ENCODE measurements at places on chromosomes 11 and 22.

DNA sequence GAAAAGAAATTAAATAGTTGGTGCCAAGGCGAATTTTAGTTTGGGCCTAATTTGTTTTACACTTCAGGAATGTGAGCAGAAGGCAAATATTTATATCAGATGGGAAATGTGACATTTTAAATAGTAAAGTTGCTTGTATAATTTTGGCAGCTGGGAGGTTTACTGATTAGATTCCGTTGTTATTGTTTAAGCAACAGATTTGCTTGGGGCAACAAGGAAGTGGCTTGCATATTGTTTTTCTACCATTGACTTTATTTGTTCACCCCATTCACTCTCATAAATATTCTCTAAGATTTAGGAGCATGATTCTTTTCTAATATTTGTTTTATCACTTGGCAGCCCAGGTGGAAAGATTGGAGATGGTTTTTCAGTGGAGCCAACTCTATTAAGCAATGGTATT is 40.5 kb upstream of the RAG2 start:
- H3K4me3 ChIP-seq, result no peak overlapping the region
- H3K27ac ChIP-seq, result no peak overlapping the region
- no peaks in the 10 kb centered on the region for H3K36me3 ChIP-seq
- H3K27me3 ChIP-seq, result peaks cover 2% of the 10 kb centered on the region

DNA sequence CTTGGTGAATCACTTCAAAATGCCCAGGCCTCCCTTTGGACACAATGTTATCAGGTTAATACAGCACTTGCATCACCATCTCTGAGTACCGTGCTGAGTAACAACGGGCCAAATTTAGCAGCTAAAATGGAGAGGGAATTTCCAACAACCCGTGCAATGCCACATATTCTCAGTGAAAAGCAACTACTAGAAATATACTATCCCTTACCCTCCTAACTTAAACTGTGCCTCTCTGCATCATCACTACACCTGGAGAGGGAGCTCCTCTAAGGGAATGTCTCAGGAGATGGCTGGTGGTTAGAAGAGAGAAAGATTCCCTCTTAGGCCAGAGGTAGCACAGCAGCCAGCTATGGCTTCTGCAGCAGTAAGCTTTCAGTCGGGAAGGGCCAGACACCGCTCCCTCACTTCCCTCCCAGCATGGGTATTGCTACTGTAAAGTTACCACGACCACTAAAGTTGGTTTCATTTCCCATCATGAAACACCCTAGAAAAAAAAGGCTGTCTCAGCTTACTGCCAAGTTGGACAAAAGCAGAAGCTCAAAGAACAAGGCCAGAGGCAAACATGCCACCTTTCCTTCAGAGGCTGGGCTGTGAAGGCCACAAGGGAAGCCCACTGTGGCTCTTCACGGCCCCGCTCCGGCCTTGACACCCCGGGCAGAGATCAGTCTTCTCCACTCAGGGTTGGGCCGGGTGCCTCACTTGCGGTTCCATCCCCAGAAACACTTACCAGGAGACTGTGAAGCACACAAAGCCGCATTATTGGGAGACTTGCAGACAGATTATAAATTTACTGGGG is 3.9 kb downstream of the MAML2 start:
- H3K4me1 ChIP-seq, result peaks cover 69% of the 10 kb centered on the region
- H3K27ac ChIP-seq, result peak overlapping the region; percentile 93
- peaks cover 25% of the 10 kb centered on the region for H3K36me3 ChIP-seq
- peak overlapping the region; percentile 95 for H3K4me3 ChIP-seq
- peak; percentile 86 for DNase-seq
- H3K27me3 ChIP-seq, result no peaks in the 10 kb centered on the region

DNA sequence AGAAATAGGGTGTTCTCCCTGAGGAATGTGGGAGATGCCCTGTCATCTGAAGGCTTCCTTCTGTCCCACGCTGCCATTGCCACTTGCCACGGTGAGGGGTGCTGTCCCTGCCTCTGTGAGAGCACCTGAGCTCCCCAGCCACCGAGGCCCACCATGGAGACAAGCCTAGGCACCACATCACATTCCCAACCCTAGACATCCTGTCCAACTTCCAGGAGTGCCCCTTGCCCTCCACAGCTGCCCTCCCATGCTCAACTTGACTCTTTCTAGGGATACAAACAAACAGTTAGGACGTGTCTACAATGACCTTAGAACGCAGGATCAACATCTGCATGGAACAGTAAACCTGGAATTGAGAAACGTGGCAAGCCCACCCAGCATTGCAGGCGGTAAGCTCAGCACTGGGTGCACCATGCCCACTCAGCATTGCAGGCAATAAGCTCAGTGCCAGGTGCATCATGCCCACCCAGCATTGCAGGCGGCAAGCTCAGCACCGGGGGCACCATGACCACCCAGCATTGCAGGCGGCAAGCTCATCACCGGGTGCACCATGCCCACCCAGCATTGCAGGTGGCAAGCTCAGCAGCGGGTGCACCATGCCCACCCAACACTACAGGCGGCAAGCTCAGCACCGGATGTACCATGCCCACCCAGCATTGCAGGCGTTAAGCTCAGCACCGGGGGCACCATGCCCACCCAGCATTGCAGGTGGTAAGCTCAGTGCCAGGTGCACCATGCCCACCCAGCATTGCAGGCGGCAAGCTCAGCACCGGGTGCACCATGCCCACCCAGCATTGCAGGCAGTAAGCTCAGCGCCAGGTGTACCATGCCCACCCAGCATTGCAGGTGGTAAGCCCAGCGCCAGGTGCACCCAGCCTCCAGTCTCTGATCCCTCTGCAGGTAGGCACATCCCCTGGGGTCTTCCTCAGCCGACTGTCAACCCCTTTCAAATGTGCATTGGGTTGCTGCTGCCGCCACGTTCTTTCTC is 1463.9 kb downstream of the TBC1D22A start:
- no peak for DNase-seq
- no peak overlapping the region for H3K4me3 ChIP-seq
- H3K4me1 ChIP-seq, result no peaks in the 10 kb centered on the region
- no peaks in the 10 kb centered on the region for H3K27me3 ChIP-seq

DNA sequence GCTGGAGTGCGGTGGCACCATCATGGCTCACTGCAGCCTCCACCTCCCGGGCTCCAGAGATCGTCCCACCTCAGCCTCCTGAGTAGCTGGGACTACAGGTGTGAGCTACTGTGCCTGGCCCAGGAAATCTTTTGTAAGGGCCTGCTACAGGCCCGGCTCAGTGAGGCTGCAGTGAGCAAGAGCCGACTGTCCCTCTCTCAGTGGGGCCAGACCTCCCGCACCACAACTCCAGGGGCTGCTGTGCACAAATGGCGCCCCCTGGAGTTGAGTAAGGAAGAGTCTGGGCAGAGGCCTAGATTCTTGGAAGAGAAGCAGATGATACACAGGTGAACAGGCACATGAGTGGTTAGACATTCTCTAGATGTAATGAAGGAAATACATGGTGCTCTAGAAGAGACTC is 7.0 kb downstream of the SERHL2 start:
- H3K4me1 ChIP-seq, result peaks cover 3% of the 10 kb centered on the region
- no peak overlapping the region for H3K27ac ChIP-seq
- DNase-seq, result peak; percentile 69
- no peaks in the 10 kb centered on the region for H3K36me3 ChIP-seq

- H3K36me3 ChIP-seq, result no peaks in the 10 kb centered on the region
- no peak overlapping the region for H3K27ac ChIP-seq
- H3K4me3 ChIP-seq, result no peak overlapping the region
- H3K4me1 ChIP-seq, result peaks cover 9% of the 10 kb centered on the region
- H3K27me3 ChIP-seq, result peaks cover 22% of the 10 kb centered on the region
- no peak for DNase-seq
Measured at GRCh38 chr11:8812438-8812837, 98.6 kb upstream of the AKIP1 start.

GRCh38 chr11:121295246-121296029 is 2.9 kb downstream of the SC5D start:
- peaks cover 15% of the 10 kb centered on the region for H3K36me3 ChIP-seq
- no peak for DNase-seq
- H3K4me1 ChIP-seq, result peaks cover 26% of the 10 kb centered on the region
- H3K27ac ChIP-seq, result no peak overlapping the region
- H3K27me3 ChIP-seq, result peaks cover 2% of the 10 kb centered on the region
- no peak overlapping the region for H3K4me3 ChIP-seq

GRCh38 chr11:78935398-78936068 is 360.9 kb upstream of the NARS2 start:
- peaks cover 11% of the 10 kb centered on the region for H3K27me3 ChIP-seq
- H3K27ac ChIP-seq, result no peak overlapping the region
- no peak for DNase-seq

DNA sequence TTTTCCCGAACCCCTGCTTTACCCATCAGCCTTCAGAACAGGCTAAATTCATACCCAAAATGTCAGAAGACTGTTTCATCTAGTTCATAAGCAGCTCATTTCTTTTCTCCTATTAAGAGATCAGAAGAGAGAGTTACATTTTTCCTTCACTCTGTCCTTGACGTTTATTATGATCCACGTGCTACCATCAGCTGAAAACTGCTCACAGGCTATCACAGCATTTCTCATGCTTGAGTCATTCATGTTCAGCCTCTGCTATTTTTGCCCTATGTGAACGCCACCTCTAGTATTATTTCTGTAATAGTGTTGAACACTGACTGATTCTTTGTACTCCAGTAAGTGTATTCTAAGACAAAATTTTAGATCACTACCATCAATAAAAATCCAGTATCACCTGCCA is 51.9 kb downstream of the SLC1A2 start:
- H3K4me3 ChIP-seq, result no peak overlapping the region
- no peak for DNase-seq
- no peak overlapping the region for H3K27ac ChIP-seq
- peaks cover 16% of the 10 kb centered on the region for H3K27me3 ChIP-seq
- no peaks in the 10 kb centered on the region for H3K36me3 ChIP-seq

GRCh38 chr11:72072348-72072747 is 8.0 kb downstream of the NUMA1 start:
- peaks cover 58% of the 10 kb centered on the region for H3K4me1 ChIP-seq
- no peak for DNase-seq
- H3K27me3 ChIP-seq, result no peaks in the 10 kb centered on the region
- no peak overlapping the region for H3K4me3 ChIP-seq

- no peaks in the 10 kb centered on the region for H3K36me3 ChIP-seq
- no peaks in the 10 kb centered on the region for H3K4me1 ChIP-seq
- H3K4me3 ChIP-seq, result no peak overlapping the region
- peaks cover 30% of the 10 kb centered on the region for H3K27me3 ChIP-seq
Measured at GRCh38 chr11:8075119-8075726, 5.8 kb upstream of the TUB start.

DNA sequence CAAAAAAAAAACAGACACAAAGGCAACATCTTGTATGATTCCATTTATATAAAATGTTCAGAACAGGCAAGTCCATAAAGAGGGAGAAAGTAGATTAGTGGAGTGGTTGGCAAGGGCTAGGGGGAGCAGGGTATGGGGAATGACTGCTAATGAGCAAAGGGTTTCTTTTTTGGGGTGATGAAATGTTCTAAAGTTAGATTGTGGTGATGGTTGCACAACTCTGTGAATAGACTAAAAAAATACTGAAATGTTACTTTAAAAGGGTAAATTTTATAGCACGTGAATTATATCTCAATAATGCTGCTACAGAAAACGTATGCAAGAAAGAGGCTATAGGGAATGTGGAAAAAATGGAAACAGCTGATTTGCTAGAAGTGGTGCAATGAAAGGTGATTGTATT is 155.1 kb downstream of the TENM4 start:
- H3K4me3 ChIP-seq, result no peak overlapping the region
- no peak for DNase-seq
- H3K4me1 ChIP-seq, result no peaks in the 10 kb centered on the region

GRCh38 chr22:38162881-38163843 is 18.5 kb downstream of the PLA2G6 start:
- no peaks in the 10 kb centered on the region for H3K27me3 ChIP-seq
- peaks cover 18% of the 10 kb centered on the region for H3K4me1 ChIP-seq
- H3K27ac ChIP-seq, result no peak overlapping the region
- peaks cover 26% of the 10 kb centered on the region for H3K36me3 ChIP-seq
- no peak overlapping the region for H3K4me3 ChIP-seq

GRCh38 chr11:16099343-16099900 is 256.9 kb downstream of the SOX6 start:
- no peak overlapping the region for H3K4me3 ChIP-seq
- no peak for DNase-seq
- no peaks in the 10 kb centered on the region for H3K36me3 ChIP-seq
- no peaks in the 10 kb centered on the region for H3K4me1 ChIP-seq
- no peaks in the 10 kb centered on the region for H3K27me3 ChIP-seq
- H3K27ac ChIP-seq, result no peak overlapping the region

DNA sequence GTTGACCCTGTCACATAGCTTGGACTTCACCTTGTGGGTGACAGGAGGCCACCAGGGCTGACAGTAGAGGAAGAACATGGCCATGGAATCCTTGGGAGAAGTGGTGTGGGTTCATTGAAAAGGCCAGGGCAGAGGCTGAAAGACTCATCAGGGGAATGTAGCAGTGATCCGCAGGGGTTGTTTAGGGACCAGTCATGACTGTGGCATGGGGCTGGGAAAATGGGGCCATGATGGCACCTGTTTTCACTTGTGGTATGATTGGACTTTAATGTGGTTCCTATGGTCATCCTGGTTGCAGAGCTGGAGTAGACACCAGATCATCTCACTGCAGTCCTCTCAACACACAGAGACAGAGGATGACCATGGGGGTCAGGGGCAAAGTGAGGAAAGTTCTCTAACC is 66.7 kb upstream of the MYEOV start:
- H3K27me3 ChIP-seq, result peaks cover 33% of the 10 kb centered on the region
- H3K4me3 ChIP-seq, result no peak overlapping the region
- no peak overlapping the region for H3K27ac ChIP-seq
- H3K36me3 ChIP-seq, result peaks cover 3% of the 10 kb centered on the region
- H3K4me1 ChIP-seq, result no peaks in the 10 kb centered on the region

GRCh38 chr22:47398921-47399790 is 636.7 kb downstream of the TBC1D22A start:
- no peaks in the 10 kb centered on the region for H3K4me1 ChIP-seq
- DNase-seq, result no peak
- no peak overlapping the region for H3K4me3 ChIP-seq
- H3K27me3 ChIP-seq, result no peaks in the 10 kb centered on the region
- H3K27ac ChIP-seq, result no peak overlapping the region

DNA sequence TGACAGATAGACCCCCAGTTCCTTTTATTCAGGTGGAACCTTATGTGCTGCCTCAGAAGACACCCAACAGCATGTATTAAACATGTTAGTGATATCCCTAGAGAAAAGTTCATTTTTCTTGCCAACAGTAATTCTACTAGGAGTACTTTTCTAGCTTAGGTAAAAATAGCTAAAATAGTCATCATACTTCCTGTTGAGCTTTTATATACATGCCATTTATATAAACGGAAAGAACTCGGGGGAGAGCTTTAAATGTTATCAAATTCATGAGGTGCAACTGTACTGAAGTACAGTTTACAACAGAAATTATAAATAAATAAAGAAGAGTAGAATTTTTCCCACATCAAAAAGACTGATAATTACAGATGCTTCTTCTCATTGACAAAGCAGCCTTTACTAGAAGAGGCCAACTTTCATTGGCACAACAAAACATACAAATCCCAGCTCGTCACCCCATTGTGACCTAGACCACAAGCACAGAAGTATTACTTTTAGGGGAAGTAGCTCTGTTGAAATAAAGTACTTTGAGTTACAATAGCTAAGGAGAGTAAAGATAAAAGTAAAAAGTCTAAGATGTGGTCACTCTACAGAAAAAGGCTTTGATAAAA is 59.1 kb upstream of the POU2AF2 start:
- H3K4me1 ChIP-seq, result peaks cover 3% of the 10 kb centered on the region
- DNase-seq, result no peak
- peaks cover 14% of the 10 kb centered on the region for H3K27me3 ChIP-seq
- no peak overlapping the region for H3K4me3 ChIP-seq
- no peaks in the 10 kb centered on the region for H3K36me3 ChIP-seq

- peaks cover 20% of the 10 kb centered on the region for H3K4me1 ChIP-seq
- H3K4me3 ChIP-seq, result no peak overlapping the region
- peaks cover 6% of the 10 kb centered on the region for H3K36me3 ChIP-seq
- DNase-seq, result no peak
- H3K27ac ChIP-seq, result no peak overlapping the region
- H3K27me3 ChIP-seq, result peaks cover 30% of the 10 kb centered on the region
Measured at GRCh38 chr11:68216171-68216938, 3.3 kb upstream of the KMT5B start.
